ENCODE measurements at places on chromosomes 4 and X.
A peak's percentile ranks its signal among the peaks of the same experiment; 100 is the strongest.

DNA sequence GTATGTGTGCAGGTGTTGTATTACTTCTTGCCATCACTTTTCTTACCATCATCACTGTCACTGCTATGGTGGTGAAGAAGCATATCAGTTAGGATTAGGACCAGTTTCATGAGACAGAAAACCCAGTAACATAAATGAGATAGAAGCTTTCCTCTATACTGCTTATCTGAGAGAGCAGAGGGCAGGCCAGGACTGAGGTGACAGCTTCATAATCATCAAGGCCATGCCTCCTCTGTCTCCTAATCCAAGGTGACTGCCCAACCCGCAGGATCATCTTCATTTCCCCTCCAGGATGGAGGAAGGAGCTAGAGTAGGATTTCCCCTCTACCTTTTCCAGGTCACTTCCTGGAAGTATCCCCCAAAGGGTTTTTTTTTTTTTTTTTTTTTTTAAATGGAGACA lies 35.4 kb downstream of the TMEM131L start:
- DNase-seq = no peak

- peak; percentile 67 for DNase-seq
These were observed 12.7 kb downstream of the TKTL1 start for GRCh38 chrX:154308108-154308946.

DNA sequence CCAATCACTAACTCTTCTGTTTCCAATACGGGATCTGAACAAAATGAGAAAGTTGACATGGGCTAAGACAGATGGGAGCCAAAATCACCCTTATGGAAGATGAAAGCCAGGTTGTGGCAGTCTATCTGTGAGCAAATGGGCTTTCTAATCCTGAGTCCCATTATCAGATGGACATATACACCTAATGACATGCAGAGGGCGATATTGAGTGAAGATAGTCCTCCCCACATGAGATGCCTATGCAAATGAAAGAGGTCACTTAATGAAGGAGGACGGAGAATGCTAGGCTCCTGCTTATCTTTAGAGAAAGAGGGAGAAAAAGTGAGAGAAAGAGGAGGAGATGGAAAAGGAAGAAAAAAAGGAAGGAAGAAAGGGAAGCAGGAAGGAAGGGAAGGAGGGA lies 547.5 kb downstream of the NLGN4X start:
- DNase-seq = peak; percentile 56

DNA sequence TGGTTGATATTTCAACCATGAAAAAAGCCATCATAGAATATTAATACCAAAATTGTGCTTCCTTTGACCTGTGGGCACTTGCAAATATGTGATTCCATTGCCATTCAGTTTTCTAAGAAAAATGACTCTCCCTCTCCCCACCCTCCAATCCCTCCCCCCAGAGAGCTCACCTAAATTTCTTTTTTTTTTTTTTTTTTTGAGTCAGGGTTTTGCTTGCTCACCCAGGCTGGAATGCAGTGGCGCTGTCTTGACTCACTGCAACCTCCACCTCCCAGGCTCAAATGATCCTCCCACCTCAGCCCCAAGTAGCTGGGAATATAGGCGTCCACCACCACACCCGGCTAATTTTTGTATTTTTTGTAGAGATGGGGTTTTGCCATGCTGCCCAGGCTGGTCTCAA lies 47.0 kb downstream of the SNX25 start:
- no peak for DNase-seq
